Activated effector memory CD4-positive, alpha-beta T cell treated with Interleukin-2 at 50 U/mL for 16 hours (primary cell): ENCODE measurements at places on chromosomes 3 and 15.

DNA sequence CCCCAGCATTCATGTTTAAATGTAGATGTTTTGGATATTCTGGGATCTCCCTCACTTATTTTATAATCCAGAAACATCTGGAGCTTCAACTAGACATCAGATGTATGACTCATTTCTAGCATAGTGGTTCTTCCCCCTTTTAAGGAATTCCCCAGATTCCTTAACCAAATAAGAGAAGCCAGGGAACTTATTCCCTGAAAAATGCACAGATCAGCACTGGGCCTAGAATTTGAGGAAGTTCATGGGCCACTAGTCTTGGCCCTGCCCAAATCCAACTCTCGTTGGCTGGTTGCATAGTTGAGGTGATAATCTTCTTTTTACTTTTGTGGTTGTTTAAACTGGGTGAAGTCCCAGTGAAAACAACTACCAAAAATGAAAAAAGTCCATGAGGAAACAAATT, 20.4 kb downstream of the RARRES1 start:
- no peak for DNase-seq

GRCh38 chr15:88090481-88091011, 166.0 kb downstream of the NTRK3 start:
- DNase-seq: no peak

- peak; percentile 35 for DNase-seq
Observed at GRCh38 chr15:70447928-70448698, 315.2 kb downstream of the UACA start.

- peak; percentile 62 for DNase-seq
Observed at GRCh38 chr15:45200799-45201556, 13.2 kb upstream of the SHF start.
